Fibroblast of upper back skin (primary cell): ENCODE measurements at places on chromosomes 5 and 9.
A peak's percentile ranks its signal among the peaks of the same experiment; 100 is the strongest.

- DNase-seq: peak; percentile 75
Measured at GRCh38 chr5:58240322-58240721, 219.6 kb downstream of the PLK2 start.

- no peak for DNase-seq
Measured at GRCh38 chr5:143592648-143593047, 189.2 kb upstream of the NR3C1 start.

DNA sequence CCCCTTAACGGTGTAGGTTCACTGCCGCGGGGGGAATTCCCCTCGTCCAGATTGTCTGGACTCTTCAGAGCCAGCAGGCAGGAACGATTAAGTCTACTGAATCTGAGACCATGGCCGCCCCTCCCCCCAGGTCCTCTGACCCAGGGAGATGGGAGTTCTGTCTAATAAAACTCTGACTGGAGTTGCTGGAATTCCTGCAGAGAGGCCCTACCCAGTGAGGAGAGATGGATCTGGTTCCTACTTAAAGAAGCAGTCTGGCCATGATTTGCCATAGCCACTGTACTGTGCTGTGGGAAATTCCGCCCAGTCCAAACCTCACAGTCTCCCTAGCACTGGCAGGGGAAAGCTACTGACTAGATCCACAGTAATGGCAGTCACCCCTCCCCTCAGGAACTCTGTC, 237.7 kb upstream of the RASA1 start:
- DNase-seq: no peak

- DNase-seq: no peak
Measured at GRCh38 chr5:35145691-35146317, 84.5 kb downstream of the PRLR start.

- DNase-seq: peak; percentile 64
Measured at GRCh38 chr9:110753731-110754231, 85.2 kb downstream of the MUSK start.

DNA sequence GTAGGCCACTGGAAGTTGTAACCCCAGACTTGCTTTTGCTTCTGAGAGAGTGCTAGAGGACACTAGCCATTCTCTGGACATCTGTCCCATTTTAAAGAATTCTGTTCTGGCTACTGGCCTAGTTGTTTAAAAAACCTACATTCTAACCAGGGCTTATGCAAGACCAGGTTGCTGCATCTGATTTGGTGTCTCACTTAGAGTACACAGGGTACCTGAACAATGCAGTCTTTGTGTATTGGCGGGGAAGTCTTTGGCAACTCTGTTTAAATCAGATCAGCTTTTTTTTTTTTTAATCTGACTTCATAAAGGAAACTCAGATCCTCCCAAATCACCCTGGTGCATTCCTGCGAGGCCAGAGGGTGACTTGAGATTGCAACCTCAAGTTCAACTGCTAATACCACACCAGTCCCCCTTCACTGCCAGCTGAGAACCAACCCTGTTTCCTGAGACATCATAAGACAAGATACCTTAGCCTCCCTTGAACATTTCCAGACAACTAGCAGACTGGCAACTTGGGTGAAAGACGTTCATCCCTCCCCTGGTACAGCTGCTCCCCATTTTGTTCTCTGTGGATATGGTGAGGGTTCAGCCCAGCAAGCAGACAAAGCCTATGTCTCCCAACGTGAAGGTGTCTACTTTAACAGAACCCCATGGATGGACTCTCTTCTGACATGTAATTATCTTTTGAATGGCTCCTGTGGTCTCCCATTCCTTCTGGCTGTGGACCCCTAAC, 27.0 kb downstream of the SKP1 start:
- no peak for DNase-seq

- DNase-seq: no peak
Measured at GRCh38 chr9:132000659-132001058, 79.0 kb downstream of the MED27 start.

- DNase-seq: no peak
Measured at GRCh38 chr9:77161966-77162365, 15.4 kb upstream of the VPS13A start.

DNA sequence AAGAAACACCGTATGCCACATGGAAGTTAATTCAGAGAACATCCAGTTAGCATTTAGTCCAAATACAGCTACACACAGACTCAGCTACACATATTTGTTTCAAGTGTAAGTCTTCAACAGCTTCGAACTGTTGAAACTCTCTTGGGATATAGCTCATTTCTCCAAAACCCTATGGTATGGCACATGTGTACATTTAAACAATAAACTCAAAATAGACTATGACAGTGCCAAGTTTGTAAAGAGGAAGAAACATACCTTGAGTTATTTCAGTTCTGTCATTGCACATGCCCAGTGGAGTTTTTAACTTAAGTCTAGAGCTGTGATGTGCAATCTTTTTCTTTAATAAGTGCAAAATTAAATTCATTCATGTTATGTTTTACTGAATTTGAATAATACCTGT, 155.1 kb upstream of the RAI14 start:
- no peak for DNase-seq

- DNase-seq: no peak
Measured at GRCh38 chr9:133200631-133201030, 8.4 kb downstream of the OBP2B start.

- DNase-seq: peak; percentile 57
Measured at GRCh38 chr9:4553951-4554381, 63.7 kb downstream of the SLC1A1 start.

GRCh38 chr5:78594021-78594420, 54.6 kb downstream of the LHFPL2 start:
- no peak for DNase-seq

GRCh38 chr9:101434998-101435397, 576 bp downstream of the ALDOB start:
- no peak for DNase-seq

DNA sequence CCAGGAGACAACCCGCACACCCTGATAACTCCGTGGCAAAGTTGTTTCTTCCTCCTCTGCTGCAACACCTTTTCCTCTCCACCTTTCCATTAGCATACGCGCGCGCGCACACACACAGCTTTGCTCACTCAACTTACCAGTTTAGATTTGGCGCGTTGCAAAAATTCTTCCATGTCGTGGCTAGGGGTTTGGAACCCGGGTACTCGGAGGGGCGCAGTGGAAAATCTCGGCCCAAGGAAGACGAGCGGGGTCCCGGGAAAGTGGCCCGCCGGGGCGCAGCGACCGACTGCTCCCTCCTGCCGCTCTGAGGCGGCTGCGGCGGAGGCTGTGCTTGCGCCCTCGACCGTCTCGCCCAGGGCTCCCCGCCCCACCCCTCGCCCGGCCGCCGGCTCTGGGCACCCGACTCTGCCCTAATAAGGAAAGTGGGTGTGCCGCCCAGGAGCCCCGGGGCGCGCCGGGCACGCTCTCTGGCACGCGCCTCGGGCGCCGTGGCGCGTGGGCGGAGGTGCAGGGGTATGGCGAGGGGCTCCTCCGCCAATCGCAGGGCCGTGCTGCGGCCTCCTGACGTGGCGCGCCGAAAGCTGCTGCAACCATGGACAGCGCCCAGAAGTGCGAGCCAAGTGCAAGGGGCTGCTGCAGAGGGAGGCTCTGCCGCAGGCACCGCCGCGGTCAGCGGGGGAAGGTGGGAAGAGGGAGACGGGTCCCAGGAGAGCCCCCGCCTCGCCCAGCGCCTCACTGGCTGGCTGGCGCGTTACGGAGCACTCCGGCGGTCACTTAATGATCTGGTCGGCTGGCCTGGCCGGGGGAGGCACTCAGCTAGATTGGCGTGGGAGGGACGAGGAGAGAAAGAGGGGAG, at the start of gene PRUNE2:
Gene PRUNE2, minus strand, starts transcription at position 324 of the 856 bp plus-strand sequence. Its CDS starts 151 bp downstream, at position 173.
- DNase-seq: peak; percentile 77

DNA sequence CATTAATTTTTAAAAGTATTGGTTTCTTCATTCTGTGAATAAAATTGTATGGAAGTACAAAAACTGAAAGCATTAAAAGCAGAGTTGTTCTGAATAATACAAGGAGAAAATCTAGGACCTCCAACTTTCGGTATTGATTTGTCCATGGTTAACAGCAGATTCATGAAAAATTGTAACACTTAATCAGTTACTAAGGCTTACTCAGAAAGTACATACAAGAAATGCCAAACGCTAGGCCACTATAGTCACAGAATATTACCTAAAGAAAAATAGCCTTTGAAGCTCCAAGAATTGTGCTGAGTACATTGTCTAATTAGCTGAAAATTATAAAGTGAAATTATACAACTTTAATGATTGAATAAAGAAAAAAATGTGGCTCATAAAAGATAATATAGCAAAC, 271.7 kb downstream of the PTPRD start:
- no peak for DNase-seq

DNA sequence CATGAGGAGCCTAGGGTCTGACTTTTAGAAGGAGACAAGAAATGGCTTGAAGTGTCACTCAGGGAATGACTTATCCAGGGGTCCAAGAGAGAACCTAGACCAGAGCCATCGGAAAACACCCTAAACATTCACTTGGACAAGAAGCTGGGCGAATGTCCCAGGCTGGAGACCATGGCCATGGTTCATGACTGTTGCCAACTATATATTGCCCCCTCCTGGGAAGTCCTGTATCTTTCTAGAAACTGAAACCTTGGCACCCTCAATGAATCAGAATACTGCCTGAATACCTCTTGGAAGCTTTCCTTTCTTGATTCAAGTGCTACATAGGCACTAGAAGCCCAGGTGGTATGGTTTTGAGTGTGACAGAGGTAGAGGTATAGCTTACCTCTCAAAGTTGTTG, 29.9 kb downstream of the TRMO start:
- DNase-seq: no peak

DNA sequence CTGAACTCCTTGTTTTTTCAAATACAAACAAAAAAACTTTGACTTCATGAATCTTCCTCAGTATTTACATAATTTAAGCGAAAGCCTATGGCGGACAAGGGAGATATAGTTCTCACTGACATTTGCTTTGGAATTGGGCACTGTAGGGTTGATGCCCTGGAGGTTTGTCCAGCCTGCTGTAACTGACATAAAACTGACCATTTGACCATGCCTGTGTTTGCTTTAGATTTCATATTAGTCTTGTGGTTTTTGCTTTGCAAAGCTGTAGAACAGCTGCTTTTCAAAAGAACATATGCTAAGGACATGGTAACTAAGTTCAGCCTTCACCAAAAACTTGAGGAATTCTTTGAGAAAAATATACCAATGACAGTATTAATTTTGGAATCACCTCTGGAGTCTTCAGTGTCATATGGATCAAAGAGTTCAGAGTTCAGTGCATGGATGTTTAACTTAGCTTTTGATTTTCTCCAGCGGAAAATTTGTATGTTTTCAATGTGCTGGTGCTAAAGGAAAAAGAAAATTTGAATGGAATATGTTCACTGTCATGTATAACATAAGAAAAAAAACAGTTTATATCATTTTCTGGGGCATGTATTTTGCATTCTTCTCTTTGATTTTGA, 1013.1 kb downstream of the NR2F1-AS1 start:
- DNase-seq: no peak

- DNase-seq: no peak
Measured at GRCh38 chr5:76074487-76075065, 8.6 kb upstream of the SV2C start.

- DNase-seq: peak; percentile 9
Measured at GRCh38 chr5:51652980-51653379, 269.7 kb downstream of the ISL1 start.
